ENCODE measurements at places on chromosomes 5 and 9. TPM values are rescaled to one million over a fixed set of nuclear protein-coding genes. Genes with fewer than 3 reads are reported as not detected.

GRCh38 chr9:137665697-137666512 lies 47.1 kb downstream of the EHMT1 start:
- no peak for DNase-seq

The KLF4 gene
- total RNA-seq = 36.9 TPM

DNA sequence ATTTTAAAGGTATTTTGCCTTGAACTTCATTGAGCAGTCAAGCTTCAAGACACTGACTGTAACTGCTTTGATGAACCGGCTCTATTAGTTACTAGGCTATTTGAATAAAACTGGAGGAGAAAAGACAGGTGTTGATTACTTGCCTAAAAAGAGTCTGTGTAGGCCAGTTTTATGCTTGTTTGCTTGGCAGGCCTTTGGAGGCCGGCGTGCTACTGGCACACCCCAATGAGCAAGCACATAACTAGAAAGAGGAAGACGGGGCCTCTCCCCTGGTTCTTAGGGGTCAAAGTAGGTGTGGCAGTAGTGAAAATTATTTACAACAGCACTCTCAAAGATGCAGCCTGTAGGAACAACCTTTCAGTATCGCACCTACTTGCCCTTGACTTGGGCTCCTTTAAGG lies 2.1 kb upstream of the ZFR start:
- no peak for DNase-seq

- no peak for DNase-seq
Measured at GRCh38 chr9:98428454-98428853, 173.0 kb upstream of the TBC1D2 start.

- no peak for DNase-seq
Measured at GRCh38 chr5:115842089-115842935, 577 bp downstream of the AP3S1 start.

GRCh38 chr9:3824581-3824980 lies 298.8 kb upstream of the RFX3 start:
- no peak for DNase-seq

DNA sequence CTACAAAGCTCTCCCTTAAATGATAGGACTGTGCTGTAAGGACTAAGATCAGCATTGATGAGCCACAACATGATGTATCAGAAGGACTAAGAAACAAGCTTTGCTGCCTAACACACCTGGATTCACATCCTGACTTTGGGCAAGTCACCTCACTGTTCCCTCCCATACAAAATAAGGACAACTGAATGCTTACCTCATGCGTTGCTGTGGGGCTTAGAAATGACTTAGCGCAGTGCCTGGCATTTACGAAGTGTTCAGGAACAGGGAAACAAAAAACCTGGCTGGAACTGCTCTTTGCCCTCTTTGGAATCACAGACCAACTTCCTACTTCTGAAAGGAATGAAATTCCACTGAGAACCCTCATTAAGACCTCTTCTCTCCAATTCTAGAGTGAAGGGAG lies 113.7 kb downstream of the BAAT start:
- DNase-seq = no peak

The AJM1 gene
- total RNA-seq = 8.6 TPM

GRCh38 chr9:126939821-126940221 lies 25.2 kb downstream of the RALGPS1 start:
- DNase-seq = no peak

The AGXT2 gene
- total RNA-seq = not detected

- DNase-seq = no peak
Measured at GRCh38 chr9:112445196-112445595, 41.4 kb upstream of the KIAA1958 start.

DNA sequence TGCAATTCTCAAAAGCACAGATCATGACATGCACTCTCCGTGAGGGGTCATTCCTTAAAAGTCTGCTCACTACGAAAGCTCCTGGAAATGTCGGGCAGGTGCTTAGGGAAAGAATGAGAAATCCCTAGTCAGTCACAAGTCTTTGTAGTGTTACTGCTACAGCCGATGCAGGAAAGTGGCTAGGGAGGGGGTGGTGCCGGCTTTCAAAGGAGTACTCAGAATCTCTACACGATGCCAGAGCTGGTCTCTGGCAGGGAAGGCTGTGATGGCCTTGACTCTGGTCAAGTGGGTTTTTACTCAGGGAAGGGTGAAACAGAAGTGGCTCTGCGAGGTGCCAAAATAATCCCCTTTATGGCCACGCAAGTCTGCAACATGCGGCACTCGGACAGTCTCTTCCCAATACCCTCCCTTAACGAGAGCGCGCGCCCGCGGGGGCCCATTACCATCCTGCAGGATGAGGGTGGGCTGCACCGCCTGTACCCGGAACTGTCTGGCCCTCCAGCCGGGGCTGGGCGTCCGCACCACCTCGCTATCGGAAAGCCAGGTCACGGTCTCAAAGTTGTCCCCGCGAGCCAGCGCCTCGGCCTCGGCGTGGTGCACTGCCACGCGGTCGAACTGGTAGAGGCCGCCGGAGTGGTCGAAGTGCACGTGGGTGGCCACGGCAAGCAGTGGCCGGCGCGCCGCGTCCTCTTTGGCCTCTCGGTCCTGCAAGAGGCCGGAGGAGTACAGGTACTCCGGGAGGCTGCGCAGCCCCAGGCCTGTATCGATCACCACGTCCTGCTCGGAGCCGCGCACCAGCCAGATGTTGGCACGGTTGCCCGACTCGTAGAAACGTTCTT lies 956 bp downstream of the MBLAC2 start:
- no peak for DNase-seq

GRCh38 chr9:137149942-137150616 lies 11.1 kb downstream of the GRIN1 start:
- no peak for DNase-seq

GRCh38 chr5:138905541-138905940 lies 30.4 kb upstream of the LRRTM2 start:
- no peak for DNase-seq

The IL4 gene
- not detected for total RNA-seq

DNA sequence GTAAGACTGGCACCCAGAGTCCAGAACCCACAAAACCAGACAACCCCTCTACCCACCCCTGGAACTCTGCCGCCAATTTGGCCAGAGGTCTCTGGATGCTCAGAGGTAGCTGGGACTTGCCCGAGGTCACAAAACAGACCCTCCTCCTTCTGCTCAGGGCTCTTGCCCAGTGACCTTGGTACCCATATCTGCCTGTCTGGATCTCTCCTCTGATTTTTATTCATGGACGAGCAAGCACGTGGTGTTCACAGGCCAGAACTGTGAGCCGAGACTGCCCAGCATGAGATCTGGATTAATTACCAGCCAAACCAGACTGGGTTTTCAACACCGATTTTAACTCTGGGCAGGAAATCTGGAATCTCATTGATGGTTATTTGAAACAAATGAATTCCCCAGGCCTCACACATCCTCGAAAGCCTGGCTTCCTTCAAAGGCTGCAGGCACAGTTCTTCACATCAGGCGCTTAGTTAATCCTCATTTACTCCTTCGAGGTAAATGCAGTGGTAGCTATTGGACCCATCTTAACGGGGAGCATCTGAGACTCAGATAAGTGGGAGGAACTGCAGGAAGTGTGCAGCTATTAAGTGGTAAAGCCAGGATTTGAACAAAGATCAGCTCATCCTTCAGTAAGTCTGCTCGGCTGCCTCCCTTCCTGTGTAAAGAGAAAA lies 21.4 kb downstream of the COL27A1 start:
- DNase-seq = no peak

The MCTP1 gene
- 8.5 TPM for total RNA-seq

DNA sequence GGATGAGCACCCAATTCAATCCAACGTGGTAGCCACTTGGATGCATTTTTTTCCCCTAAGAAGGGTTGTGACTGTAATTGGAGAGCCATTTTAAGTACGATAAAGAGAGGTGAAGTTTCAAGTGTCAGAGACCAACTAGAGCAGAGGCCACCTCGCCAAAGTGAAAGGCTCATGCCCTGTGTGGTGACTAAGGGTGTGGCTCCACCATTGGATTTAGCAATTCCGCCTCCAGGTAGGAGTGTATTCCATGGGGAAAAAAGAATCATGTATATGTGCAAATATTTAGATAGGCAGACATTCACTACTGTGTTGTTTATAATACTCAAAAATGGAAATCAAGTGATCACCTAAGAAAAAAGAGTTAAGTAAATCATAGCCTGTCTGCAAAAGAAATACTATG lies 53.1 kb upstream of the S1PR3 start:
- no peak for DNase-seq

DNA sequence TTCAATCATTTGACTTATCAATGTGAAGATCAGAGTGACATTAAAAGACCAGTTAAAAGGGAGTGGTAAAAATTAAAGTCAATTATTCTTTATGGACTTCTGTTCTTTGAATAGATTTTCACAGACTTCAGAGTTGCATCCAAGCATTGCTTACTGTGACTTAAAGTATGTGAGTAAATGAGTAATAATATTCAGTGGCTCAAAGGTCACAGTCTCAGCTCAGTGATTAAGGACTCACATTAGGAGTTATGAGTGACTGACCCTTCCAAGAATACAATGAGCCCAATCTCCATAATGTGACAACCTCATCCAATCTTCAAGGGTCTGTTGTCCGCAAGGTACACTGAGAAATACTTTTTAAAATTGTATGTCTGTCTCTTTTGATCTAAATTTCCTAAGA lies 811.2 kb downstream of the BRINP1 start:
- DNase-seq = no peak

DNA sequence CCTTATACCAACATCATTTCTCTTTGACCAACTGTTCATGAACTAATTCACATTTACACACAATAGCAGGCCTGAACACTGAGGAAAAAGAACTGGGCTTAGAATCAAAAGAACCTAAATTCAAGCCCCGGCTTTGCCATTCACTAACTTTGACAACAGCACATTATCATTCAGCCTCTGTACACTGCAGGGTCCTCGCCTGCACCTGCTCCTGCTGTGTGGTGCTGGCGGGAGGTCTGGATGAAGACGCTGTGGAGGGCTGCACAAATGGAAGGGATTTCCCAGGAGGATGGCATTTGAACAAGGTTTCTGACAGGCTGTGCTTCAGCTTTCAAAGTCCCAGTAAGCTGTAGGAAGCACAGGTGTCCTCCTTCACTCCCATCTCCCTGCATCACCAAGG lies 151.2 kb downstream of the ZDHHC21 start:
- no peak for DNase-seq

- no peak for DNase-seq
Measured at GRCh38 chr9:93648836-93649235, 72.5 kb downstream of the PHF2 start.

DNA sequence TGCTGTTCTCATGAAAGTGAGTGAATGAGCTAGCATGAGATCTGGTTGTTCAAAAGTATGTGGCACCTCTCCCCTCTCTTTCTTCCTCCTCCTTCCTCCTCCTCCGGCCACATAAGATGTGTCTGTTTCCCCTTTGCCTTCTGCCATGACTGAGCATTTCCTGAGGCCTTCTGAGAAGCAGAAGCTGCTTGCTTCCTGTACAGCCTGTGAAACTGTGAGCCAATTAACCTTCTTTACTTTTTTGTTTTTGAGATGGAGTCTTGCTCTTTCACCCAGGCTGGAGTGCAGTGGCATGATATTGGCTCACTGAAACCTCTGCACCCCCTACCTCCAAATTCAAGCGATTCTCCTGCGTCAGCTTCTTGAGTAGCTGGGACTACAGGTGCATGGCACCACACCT lies 6.1 kb downstream of the S100Z start:
- DNase-seq = no peak

GRCh38 chr5:138110266-138110963 lies 26.6 kb downstream of the WNT8A start:
- DNase-seq = no peak

DNA sequence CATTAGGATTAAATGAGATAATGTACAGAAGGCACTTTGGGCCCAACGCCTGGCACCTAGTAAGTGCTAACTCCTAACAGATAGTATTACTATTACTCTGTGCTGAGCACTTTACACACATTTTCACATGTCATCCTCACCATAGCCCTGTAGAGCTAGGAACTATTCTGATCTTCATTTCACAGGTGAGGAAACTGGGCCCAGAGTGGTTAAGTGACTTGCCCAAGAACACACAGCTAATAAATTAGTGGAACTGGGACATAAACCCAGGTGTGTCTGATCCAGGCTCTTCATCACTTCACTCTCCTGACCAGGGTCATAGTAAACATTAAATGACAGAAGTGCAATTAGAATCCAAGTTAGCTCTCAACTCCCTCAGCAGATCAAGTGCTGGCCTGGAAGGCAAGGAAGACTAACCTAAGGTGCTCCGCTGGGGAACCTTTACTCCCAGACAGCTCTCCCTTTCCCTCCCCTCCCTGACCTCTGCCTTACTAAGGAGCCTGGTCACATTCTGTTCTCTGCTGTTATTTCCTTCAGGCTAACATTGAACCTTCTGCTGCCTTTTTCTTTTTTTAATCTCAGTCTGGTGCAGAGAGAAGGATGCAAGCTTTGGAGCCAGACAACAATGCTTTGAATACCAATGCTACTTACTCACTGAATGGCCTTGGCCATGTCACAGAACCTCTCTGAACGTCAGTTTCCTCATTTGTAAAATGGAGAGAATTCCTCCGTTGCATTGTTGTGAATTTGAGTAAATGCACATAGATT lies 4.1 kb upstream of the ADRA1B start:
- no peak for DNase-seq

The EDIL3 gene
- 1.7 TPM for total RNA-seq

DNA sequence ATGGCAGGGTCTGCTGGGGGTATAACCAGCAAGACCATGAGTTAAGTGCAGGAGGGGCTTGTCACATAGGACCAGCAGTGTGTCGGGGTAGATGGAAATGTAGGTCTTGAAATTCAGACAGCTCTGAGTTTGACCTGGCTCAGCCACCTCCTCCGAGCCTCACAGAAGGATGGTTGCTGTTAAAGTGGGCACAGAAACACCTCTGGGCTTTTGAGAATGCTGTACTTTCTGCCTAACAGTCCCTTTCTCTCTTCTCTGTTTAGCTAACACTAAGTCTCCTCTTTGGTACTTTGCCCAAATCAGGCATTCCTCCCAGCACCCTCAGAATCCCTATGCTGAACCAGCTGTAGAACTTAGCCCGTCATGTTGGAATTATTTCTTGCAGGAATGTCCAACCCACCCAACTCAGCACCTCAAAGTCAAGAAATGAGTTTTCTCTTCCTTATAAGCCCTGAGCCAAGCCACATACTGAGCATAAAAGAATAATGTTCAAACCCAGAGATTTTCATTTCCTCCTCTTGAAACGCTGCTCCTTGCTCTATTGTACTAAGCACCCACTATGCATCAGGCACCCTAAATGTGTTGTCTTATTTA lies 41.7 kb upstream of the MATR3 start:
- no peak for DNase-seq

DNA sequence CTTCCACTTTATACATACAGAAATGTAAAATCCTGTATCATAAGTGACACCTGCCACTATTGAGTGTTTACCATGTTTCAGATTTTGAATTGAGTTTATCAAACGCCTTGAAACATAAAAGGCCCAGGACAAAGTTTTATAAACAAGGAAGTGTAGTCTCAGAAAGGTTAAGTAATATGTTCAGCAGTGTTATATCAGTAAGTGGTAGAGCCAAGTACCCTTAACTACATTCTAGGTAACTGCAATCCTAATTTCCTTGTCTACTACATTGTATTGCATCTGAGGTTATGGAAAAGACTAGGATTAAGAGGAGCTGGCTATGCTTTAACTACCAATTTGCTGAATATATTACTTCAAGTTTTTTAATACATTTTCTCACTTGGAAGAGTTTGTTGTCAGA lies 641.6 kb downstream of the LRRC70 start:
- DNase-seq = no peak

GRCh38 chr9:85895685-85896084 lies 45.3 kb upstream of the NAA35 start:
- no peak for DNase-seq

All from Right ventricle myocardium inferior (tissue), 1 donor.